ENCODE measurements at places on chromosomes 1 and 21.

GRCh38 chr1:184888505-184888904, 85.8 kb downstream of the NIBAN1 start:
- no peak for DNase-seq

- DNase-seq: no peak
These were observed 157.0 kb downstream of the RERE start for GRCh38 chr1:8660411-8660828.

GRCh38 chr1:186152227-186152619, 222.8 kb downstream of the TPR start:
- no peak for DNase-seq

GRCh38 chr1:112143871-112144441, 154.5 kb upstream of the KCND3 start:
- DNase-seq: no peak

DNA sequence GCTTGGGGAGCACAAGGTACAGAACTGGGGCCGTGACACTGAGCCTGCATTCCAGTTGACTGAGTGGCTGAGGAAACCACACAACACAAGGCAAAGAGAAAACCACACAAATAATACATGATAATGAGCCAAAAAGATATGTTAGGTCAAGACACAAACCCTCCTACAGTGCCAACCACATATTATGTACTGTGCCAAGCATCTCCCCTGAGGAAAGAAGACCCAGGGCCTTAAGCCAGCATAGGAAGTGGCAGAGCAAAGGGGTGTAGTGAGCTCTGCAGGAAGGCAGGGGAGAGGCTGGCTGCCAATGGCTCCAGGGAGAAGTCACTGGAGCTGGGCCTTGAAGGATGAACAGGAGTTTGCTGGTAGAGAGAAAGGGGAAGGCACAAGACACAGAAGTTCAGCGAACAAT, 28.2 kb downstream of the CTNNBIP1 start:
- DNase-seq: no peak

DNA sequence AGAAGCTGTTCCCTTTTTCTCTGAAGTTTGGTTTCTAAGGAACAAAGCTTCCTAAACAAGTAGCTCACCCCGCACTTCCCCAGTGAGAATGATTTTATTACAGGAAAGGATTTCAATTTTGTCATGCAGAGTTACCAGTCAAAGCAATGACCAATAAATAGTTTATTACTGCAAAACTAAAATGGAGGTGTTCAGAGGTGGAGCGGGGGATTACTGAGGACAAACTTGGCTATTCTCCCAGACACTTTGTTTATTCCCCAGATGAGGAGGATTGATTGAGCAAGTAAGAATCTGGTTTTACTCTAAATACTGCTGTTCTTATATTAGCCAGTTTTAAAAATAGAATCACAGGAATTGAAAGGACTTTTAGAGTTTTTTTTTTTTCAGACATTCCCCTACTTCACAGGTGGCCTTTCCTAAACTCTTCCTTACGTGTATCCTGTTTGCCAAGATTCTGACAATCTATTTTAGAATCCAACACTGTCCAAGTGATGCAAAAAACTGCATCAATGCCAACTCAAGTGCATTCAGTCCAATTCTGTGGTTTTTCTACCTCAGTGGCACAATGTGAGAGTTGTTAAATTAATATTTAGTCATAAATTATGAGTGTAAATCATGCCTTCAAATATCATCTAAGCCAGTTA, 136.1 kb downstream of the TNFSF18 start:
- DNase-seq: no peak

DNA sequence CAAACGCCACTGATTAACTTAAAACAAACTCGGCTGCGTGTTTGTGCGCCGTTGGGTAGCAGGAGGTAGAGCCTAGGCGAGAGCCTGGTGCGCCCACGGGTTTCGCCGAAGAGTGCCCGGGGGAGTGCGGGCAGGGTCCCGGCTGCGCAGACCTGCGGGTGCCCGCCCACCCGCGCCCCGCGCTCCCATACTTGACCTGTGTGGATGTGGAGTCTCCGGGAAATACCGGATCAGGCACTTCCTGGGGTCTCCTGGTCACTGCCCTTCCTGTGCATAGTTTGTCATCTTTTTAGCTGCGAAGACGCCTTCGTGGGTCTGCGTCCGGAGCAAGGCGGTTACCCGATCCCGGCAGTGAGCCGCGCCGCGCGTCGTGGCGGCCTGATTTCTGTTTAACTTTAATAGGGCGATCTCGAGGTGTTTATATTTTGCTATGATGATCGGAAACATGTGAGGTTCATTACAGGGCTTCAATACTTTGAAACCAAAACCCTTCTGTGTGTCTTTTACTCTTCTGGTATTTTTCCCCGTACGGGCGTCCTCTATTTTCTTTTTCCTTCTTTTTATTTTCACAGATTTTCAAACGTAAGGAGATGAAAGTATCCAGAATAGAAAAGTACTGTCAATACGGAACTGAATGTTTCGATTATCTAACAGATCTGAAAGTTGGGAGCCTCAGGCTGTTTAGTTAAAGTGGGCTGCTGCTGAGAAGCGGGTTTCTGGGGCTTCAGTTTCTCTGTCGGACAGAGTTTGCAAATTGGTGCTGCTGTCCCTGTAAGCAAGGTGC, 15.2 kb downstream of the NR5A2 start:
- DNase-seq: peak; percentile 36

- DNase-seq: no peak
These were observed 392.6 kb downstream of the NTNG1 start for GRCh38 chr1:107533436-107533835.

DNA sequence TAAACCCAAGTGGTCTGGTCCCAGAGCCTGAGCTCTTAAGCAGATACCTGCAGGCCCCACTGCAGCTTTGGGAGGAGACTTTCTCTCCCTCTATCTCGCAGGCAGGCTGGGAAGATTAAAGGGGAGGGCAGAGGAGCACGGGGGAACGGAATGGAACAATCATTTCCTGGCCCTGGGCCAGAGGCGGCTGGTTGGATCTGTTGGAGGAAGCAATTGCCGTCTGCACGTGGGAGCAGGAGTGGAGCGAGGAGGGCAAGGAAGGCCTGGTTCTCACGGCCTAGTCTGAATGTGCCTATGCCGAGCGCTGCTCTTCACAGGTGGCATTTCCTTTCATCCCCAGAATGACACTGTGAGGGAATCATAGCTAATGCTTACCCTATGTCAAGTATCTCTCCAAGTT, 23.7 kb downstream of the NKAIN1 start:
- DNase-seq: no peak

GRCh38 chr21:31530897-31531705, 128.4 kb upstream of the SOD1 start:
- no peak for DNase-seq

GRCh38 chr1:243213045-243213787, 41.9 kb downstream of the CEP170 start:
- DNase-seq: no peak

- DNase-seq: no peak
These were observed 958 bp downstream of the LYPLAL1 start for GRCh38 chr1:219174460-219175211.

GRCh38 chr1:53947172-53947907, 1.2 kb downstream of the LRRC42 start:
- DNase-seq: no peak

- DNase-seq: no peak
These were observed 1.9 kb upstream of the TEKT2 start for GRCh38 chr1:36081926-36082485.

- DNase-seq: no peak
These were observed 1353.2 kb upstream of the ADGRL2 start for GRCh38 chr1:80447526-80447925.

Data from GM13976 (cell line).